ENCODE measurements at places on chromosomes 12 and 14.

DNA sequence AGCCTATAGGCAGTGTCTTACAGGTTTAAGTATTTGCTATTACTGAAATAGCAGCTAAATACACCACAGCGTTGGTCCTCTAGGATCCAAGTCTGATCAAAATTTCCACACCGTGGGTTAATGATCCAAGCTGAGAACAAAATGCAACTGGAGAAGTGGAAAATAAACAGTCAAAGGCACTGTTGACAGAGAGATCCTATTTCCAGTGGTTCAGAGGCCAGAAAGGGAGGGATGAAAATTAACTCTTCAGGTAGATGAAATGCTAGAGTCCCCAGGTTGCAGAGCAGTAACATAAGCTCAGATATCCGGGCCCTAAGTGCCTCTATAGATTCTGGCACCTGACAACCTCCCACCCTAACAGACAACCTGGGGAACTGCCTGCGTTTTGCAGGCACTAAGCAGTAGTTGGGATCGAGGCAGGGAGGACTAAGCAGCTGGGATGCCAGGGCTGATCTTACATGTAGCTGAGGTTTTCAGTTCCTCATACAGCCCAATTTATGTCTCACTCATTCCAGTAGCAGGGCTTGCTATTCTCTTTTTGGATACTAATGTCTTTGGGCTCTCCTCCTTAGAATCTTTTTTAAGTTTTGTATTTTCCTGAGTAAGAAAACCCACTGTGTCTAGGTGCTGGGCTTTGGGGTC lies 42.7 kb upstream of the CRACR2A start:
- no peak for DNase-seq

DNA sequence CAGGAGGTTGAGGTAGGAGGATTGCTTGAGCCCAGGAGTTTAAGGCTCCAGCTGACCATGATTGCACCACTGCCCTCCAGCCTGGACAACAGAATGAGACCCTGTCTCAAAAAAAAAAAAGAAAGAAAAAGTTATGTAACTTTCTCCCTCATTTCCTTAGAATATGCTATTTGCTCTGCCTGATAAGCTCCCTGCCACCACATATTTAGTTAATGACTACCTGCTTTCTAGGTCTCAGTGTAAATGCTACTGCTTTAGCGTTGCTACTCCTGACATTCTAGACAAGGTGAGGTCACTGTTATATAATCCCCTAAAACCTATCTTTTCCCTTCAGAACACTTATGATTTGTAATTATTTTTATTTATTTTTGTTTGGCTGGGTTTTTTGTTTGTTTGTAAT lies 86.3 kb upstream of the AMN1 start:
- no peak for DNase-seq

DNA sequence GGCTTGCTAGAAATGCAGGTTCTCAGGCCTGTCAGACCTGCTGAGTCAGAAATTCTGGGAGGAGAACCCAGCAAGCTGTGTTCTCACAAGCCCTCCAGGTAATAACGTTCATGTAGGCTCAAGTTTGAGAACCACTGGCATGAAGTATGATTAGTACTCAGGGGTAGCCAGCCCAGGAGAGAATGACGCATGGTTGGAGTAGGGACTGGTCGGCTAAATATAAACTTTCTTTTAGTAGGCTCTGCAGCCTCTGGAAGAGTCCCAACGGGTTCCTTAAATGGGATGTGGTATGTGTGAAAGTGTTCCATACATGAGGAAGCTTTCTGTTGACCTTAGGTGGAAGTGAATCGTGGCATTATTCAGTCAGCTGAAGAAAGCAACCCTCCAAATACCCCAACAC lies 209.3 kb downstream of the SLC41A2 start:
- no peak for DNase-seq

GRCh38 chr12:59620326-59620725 lies 24.5 kb downstream of the SLC16A7 start:
- DNase-seq: peak; percentile 6

DNA sequence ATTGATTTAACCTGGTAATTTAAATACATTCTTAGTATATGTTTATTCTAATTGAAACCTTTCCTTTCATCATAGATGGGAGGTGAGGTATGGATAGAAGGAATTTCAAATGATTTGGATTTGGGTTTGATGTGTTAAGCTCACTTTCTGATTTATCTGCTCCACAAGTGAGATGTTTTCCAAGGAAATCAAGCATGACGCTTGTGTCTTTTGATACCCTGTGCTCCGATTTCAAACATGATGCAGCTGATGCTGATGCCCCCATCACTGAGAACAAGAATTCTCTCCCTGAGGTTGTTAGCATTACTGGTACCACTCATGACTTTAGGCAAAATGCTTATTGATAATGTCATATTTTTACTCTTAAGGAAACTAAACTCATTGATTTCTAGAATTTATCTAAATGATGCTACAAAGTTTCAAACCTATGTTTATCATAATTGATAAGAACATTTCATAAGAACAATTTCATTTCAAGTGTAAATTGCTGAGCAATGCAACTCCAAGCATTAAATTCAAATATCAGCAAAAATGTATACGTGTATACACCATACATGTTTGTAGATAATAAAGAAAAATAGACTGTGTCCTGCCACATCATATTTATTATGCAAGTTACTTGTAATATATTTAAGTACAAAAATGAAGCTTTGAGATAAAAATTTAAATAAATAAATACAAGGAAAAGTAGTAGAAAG lies 75.5 kb upstream of the LRIG3 start:
- DNase-seq: no peak

- no peak for DNase-seq
Measured at GRCh38 chr14:69711477-69711876, 55.5 kb upstream of the SRSF5 start.

DNA sequence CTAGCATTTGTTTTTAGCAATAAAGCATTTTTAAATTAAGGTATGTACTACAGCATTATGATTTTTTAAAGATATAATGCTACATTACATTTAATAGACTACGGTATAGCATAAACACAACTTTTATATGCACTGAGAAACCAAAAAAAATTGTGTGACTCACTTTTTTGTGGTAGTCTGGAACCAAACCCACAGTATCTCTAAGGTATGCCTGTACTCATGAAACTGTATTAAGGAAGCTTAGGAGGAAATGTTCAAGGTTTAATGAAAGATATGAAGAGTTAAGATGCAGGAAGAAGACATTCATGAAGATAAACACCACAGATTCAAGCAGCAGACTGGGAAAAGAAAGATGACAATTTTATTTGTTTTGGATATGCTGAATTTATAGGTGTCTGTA lies 51.7 kb downstream of the PPP1R12A start:
- no peak for DNase-seq

GRCh38 chr14:74863274-74863673 lies 12.7 kb downstream of the PROX2 start:
- DNase-seq: peak; percentile 44

GRCh38 chr14:76784881-76785280 lies 23.6 kb downstream of the VASH1 start:
- peak; percentile 91 for DNase-seq

GRCh38 chr12:131618303-131618658 lies 92.6 kb upstream of the SFSWAP start:
- DNase-seq: no peak

GRCh38 chr12:131456301-131457027 lies 254.4 kb upstream of the SFSWAP start:
- DNase-seq: no peak

GRCh38 chr14:35149239-35149638 lies 26.9 kb downstream of the PRORP start:
- DNase-seq: no peak

DNA sequence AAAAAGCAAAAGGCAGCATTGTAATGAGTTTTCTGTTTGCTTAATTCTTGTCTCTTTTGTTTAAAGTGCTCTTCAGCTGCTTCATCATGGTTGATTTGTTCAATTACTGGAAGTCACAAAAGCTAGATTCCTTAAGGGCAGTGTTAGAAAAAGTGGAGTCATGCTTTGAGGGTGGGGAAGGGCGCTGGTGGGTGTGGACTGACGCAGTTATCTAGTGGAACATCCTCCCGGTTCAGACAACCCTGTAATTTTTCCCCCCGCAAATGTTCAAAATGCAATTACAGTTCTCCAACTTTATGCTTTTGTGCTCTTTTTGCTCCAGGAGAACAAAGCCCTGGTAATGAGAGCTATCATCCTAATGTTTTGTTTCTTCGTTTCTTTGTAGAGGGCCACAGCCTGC lies 2.1 kb downstream of the AKAP6 start:
- peak; percentile 68 for DNase-seq

- DNase-seq: no peak
Measured at GRCh38 chr12:32718926-32719325, 36.8 kb downstream of the YARS2 start.

GRCh38 chr14:23307687-23308644 lies 1.3 kb downstream of the BCL2L2 start:
- no peak for DNase-seq

GRCh38 chr12:57806677-57807076 lies 11.9 kb downstream of the AVIL start:
- no peak for DNase-seq

GRCh38 chr14:102351023-102351422 lies 11.7 kb downstream of the CINP start:
- no peak for DNase-seq

- no peak for DNase-seq
Measured at GRCh38 chr12:62750941-62751809, 183.8 kb downstream of the PPM1H start.

DNA sequence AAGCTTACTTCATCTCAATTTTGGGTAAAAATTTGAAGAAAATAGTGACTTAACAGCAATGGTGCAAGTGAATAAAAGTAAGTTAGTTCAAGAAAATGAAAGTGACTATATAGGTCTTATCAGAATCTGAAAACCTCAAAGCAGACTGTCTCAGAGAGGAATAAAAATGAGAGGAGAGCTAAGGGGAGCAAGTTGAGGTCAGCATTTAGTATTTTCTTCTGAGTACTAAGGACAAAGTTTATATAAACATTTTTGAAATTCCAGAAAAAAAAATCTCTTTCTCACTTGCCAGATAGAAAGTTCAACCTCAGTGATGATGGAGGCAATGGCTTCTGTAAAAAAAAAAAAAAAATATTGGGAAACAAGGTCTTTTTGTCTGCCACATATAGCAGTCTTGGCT lies 414.1 kb downstream of the NPAS3 start:
- DNase-seq: no peak

DNA sequence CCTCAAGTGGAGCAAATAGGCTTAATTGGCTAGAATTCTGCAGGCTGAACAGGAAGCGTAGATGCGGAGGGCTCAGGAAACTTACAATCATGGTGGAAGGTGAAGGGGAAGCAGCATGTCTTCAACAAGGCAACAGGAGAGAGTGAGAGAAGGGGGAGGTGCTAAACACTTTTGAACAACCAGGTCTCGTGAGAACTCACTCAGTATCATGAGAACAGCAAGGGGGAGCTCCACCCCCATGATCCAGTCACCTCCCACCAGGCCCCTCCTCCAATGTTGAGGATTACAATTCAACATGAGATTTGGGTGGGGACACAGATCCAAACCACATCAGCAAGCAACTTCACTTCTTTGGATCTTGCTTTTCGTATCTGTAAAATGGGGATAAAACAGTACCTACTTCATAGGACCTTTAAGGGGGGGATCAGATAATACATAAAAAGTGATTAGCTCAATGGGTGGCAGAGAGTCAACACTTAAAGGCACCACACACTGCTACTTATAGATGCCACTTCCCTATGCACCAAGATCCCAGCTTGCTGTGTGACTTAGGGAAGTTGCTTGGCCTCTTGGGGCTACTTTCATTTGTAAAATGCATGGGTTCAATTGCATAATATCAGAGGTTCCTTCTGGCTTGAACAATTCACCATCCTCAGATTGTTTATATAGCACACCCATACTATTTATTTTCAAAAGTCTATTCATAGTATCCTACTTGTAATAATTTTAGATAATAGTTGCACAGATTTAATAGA lies 184.8 kb upstream of the RPH3A start:
- no peak for DNase-seq

DNA sequence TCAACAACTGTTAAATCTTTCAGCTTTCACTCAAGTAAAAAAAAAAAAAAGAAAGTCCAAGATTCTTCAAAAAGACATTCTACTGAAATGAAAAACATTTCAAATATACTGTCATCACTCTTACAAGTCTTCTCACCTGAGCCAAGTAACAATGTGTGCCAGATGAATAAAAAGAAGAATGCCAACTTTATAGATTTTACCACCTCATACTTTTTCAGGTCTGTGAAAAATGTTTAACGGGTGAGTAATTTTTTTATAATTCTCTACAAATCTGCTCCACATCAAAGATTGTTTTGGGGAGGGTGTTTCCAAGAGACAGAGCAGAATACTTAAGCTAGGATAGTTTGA lies 181.0 kb upstream of the BMP4 start:
- no peak for DNase-seq

DNA sequence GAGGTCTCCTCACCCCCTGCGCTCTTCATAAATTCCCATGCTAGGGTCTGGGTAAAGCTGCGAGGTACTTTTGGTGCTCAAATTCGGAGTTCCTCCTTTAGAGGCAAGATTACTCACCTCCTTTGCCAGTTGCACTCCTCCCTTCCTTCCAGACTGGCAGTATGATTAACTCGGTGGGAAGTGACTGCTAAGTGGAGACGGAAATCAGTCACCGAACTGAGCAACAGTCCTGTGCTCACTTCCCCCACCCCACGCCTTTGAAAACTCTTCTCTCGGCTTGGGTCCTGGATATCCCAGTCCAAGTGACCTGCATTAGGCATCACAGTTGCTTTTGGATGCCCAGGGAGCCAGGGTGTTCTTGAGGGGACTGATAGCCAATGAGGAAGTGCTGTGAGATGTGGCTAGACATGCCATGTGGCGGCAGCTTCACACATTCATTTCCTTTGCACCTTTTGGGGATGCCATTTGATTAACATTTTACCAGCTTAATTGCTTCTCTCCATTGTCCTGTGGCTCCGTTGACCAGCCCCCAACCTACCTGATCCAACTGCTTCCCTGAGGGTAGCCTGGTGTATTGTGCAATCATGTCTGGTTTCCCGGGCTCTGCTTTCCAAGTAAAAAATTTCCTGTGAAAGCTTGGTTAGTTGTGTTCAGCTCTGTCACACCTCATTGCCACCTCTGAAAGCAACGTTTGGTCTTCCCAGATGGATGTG lies 840 bp downstream of the PNP start:
- peak; percentile 19 for DNase-seq

- DNase-seq: no peak
Measured at GRCh38 chr14:76771437-76771980, 10.2 kb downstream of the VASH1 start.

DNA sequence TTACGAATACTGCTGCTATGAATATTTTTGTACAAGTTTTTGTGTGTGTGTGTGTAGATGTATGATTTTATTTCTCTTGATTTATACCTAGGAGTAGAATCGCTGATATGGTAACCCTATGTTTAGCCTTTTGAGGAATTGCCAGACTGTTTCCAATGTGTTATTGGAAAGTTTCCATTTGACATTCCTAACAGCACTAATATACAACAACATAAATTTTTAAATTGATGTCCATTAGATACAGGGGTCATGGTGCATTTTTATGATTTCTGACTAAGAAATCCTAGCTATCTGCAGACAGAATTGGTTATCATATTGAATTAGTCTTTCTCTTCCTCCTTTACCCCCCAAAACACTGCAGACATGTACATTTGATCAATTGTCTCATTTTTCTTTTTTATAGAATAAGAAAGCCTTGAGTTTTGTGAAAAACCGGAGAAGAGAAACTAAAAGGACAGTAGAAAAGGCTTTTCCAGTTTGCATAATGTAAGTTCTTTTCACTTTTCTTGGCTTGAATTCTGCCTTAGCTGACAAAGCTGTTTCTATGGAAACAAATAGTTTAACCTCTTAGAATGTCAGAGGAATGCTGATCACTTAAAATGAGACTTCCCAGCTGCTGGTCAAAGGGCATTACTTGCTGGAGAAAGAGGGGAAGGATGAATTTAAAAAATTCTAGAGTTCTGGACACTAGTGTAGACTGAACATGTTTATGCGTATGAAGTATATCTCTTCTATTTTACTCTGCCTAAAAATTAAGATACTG lies 28.2 kb downstream of the PALS1 start:
- peak; percentile 48 for DNase-seq

All from midbrain (tissue), 1 donor.